Activated CD4-positive, alpha-beta T cell treated with anti-CD3 and anti-CD28 coated beads, Interleukin-2, amount 10 ng/mL, durations not matched to agents 24 days and 14 days (primary cell): ENCODE measurements at places on chromosomes 11 and 22. TPM values are rescaled to one million over a fixed set of nuclear protein-coding genes. Genes with fewer than 3 reads are reported as not detected.

MN1 gene
- total RNA-seq, result 0.05 and 0.23 TPM in 2 replicates

OR2AG2 gene
- 0.62 and 0.70 TPM in 2 replicates for total RNA-seq

MPPED2 gene
- total RNA-seq, result not detected in 2 replicates

PKP3 gene
- not detected in 2 replicates for total RNA-seq

TEX12 gene
- total RNA-seq, result not detected in 2 replicates

MS4A3 gene
- not detected in 2 replicates for total RNA-seq

KDM4E gene
- not detected in 2 replicates for total RNA-seq

ELMOD1 gene
- total RNA-seq, result not detected in 2 replicates

GGTLC3 gene
- total RNA-seq, result not detected in 2 replicates

POLA2 gene
- 77.4 and 82.8 TPM in 2 replicates for total RNA-seq

SCGB1C1 gene
- total RNA-seq, result not detected in 2 replicates

RNASEH2C gene
- total RNA-seq, result 86.4 and 100.0 TPM in 2 replicates

DNA sequence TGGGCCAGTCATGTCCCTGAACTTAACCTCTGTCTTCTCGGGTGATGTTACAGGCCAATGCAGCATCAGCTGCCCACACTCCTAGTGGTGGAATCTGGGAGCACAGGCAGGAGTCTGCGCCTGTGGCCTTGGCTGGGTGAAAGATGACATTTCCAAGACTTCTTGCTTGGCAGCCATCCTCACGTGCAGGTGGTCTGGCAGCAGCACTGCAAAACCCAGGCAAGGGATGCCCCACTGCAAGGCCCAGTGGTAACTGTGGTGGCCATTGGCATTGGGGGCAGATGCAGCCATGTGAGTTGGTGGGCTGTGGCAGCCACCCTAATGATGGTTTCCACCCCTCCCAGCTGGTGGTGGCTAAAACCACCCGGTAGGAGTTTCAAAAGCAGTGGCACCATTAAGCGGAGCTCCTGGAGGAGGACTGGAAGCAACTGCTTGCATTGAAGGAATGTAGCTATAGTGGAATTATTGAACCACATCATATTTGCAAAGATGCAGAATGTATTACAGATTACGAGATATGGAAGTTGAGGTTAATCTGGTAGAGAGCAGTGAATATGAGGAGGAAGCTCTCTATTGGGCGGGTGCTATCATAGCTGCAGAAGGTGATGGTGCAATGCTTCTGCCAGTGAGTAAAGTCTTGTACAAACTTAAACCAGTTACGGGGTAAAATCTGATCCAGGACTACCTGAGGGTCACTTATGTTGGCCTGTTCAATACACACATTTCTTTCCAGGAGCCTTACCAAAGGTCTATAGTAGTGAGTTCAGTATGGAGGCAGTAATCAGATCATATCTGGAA, 120.7 kb upstream of the TOP3B start:
- DNase-seq, result no peak

DNA sequence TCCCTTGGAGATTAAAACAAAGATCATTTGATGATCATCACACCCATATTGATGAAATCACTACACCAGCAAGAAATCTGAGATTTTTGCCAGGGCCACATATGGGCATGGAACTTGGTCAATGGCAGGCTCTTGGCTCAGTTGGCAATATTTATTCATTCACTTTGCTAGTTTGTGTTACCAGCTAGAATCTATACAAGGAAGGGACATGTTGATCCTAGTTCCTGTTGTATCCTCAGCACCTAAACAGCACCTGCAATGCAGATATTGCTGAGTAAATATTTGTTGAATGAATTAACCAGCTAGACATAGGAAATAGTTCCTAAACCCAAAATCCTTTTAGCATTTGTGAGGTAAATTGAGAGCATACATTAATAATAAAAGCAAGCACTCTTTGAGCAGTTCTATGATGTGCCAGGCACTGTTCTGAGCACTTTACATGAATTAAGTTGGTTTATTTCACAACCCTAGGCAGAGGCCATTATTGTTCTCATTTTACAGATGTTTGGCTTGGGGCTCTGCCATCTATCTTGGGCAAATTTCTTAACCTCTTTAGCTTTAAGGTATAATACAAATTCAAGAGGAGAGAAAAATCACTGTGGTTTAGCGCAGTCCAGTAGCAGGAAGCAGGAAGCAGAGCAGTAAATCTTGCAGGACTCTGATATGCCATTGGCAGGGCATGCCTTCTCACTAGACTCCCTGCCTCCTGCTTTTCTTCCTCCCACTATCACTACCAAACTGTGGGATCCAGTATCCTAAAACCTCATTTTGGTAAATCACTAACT, 1.6 kb downstream of the TRIM68 start:
- no peak for DNase-seq

DNA sequence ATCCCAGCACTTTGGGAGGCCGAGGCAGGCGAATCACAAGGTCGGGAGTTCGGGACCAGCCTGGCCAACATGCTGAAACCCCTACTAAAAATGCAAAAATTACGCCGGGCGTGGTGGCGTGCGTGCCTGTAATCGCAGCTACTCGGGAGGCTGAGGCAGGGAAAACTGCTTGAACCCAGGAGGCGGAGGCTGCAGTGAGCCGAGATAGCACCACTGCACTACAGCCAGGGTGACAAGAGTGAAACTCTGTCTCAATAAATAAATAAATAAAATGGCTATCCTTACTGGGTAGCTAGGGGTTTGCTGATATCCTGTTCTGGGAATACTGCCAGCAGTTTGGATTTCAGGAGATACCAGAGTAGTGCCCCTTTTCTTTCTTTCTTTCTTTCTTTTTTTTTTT, 2.4 kb upstream of the RBM14 start:
- DNase-seq, result no peak

- DNase-seq, result no peak
Measured at GRCh38 chr11:117839380-117839881, 14.9 kb upstream of the FXYD2 start.

DNA sequence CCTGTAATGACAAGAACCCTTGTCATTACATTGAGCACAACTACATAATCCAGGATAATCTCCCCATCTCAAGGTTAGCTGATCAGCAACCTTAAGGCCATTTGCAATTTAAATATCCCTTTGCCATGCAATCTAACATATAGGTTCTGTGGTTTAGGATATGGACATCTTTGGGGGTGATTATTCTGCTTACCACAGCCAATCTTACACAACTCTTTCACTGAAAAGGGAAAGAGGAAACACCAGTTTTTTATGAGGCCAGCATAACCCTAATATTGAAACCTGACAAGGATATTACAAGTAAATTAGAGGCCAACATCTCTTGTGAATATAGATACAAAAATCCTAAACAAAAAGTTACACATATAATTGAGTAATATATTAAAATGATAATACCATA, 78.5 kb downstream of the CYP2R1 start:
- no peak for DNase-seq

GRCh38 chr22:23583836-23584235, 3.7 kb upstream of the IGLL1 start:
- DNase-seq, result no peak

DNA sequence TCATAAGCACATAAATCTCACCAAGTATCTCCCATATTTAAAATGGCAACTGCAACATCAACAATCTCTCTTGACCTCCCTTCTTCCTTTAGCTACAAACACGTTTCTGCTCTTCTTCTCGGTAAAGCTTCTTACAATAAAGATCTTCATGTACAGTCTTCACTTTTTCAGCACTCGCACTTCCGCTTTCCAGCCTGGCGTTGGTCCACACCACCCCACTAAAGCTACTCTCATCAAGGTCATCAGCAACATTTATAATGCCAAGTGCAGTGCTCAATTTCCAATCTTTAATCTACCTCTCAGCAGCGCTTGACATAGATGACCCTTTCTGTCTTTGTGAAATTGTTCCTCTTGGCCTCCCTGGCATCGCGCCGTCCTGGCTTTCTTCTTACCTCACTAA, 33.6 kb downstream of the NTM start:
- DNase-seq, result no peak

DNA sequence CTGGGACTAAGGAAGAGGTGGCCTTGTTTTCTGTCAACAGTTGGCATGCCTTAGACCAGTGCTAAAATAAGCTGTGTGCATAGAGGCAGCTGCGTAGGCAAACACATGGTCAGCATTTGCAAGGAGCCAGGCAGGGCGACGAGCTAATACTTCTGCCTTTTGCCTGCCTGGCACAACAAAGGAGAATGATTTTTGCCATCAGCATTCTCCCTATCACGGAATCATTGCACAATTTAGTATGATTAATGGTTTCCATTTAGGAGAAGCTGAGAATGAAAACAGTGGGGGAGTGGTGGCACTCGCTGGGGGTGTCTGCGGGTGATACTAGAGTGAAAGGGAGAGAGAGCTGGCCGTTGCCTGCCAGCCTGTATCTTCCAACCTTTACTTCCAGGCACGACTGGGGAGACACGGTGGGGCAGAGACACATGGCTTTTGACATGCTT, 336.0 kb downstream of the CADM1 start:
- DNase-seq, result no peak

DNA sequence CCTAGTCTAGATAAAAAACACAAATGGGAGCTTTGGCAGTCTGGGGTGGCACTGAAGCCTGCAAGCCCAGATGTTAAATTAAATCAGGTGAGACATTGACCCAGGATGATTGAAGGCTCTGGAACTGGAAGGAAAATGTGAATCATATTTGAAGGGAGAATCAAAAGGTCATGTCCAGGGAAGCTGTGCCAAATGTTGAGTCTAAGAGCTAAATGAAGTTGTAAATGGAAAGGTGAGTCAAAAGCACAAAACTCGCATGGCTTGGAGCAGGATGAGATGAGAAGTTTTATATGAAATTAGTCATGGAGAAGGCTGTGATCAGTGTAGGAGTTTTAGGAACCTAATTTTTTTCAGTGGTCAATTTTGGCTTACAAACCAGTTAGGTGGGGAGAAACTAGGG, 301.1 kb downstream of the BLID start:
- no peak for DNase-seq

- no peak for DNase-seq
Measured at GRCh38 chr11:122102426-122102825, 13.6 kb downstream of the BLID start.

- DNase-seq, result peak; percentile 64
Measured at GRCh38 chr11:124923296-124923695, 4.2 kb downstream of the HEPN1 start.

DNA sequence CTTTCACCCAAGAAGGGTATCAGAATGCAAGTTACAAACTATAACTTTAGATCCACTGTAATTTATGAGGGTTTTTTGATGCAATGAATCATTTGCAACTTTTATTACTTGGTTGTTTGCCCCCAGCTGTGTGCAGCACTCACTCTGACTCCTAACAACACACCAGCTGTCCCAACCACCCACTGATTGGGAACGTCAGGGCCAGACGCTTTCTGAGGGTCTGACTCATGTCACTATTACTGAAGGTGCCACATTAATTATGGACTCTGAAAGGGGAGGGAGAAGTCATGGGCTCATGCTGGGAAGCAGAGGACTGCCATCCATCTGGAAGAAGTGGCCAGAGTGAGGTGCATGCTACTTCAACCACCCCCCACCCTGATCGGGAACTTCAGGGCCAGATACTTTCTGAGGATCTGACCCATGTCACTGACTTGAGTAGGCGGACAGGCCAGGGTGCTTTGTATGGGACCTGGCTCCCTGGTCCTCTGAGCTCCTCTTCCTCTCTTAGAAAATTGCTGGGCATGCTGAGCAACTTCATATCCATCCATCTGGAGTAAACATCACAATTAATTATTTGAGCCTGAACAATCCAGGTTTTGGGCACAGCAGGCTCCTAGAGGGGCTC, 44.9 kb upstream of the DRD2 start:
- DNase-seq, result no peak

- DNase-seq, result peak; percentile 67
Measured at GRCh38 chr11:117979481-117980211, 6.5 kb upstream of the IL10RA start.

DNA sequence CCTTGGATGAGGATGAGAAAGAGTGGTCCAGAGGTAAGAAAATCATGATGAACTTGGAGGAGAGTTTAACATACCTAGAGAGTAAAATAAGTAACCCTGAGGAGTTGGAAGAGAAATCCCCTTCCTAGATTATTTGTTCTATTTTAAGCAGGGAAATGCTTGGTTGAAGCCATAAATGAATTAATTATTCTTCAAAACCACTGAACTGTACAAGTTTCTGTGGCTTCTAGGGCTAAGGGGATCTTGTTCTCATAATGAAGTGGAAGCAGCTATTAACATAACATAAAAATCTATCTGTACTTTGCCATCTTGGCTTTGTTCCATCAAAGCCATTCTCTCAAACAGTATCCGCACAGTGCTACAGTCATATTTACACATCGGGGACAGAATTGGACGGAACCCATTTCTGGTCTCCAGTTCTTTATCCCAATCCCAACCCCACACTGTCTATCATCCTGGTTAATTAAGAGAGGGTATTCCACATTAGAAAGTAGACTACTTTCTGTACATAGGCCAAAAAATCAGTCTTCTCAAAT, 14.5 kb upstream of the ARHGAP42 start:
- no peak for DNase-seq

GRCh38 chr11:12664385-12664784, 9.8 kb upstream of the TEAD1 start:
- DNase-seq, result no peak

DNA sequence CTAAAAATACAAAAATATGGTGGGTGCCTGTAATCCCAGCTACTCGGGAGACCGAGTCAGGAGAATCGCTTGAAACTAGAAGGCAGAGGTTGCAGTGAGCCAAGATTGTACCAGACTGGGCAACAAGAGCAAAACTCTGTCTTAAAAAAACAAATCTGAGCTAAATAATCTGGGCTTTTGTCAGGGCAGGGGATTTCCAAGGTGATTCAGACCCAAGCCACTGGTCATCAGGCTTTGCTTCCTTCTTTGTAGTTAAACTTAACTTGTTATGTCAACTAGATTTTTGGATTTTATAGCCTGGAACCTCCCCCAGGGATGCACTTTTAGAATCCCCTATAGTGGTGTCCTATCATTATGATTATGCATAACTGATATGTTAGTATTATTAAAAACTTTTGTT, 27.0 kb upstream of the SLC22A8 start:
- DNase-seq, result no peak

DNA sequence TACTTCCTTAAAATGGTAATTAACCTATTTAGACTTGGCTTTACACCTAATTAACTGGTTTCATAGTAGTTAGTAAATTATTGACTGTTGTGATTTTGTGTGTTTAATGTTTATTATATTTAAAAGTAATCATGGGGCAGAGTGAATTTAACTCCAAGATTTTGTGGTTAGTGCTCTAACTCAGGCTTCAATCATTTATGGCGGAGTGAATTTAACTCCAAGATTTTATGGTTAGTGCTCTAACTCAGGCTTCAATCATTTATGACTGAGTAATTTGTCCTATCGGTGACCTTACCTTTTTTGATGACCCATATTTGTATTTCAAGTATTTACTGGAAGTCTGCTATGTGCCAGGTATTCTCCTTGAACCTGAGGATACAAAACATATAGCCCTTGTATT, 7.2 kb downstream of the PRRG4 start:
- no peak for DNase-seq

DNA sequence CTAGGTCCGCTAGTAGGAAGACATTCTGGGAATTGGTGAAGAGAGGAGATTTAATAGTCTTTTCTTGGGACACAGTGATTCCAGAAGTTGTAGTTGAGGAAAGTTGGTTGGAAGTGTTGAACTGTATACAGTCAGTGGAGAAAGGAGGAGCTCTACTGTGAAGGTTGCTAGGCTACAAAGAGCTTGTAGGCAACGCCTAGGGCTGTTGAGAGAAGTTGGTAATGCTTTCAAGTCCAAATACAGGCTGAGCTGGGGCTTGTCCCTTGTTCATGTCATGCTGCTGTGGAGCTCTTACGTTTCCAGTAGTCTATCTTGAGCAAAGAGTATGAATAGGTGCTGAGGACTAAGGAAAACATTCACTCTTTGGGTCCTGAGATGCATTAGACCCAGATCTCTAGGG, 1.1 kb downstream of the TBCEL start:
- DNase-seq, result peak; percentile 65

- no peak for DNase-seq
Measured at GRCh38 chr11:70637949-70638583, 239.7 kb downstream of the CTTN start.
